ENCODE measurements at places on chromosomes 11 and 22.

- no peak for DNase-seq
Measured at GRCh38 chr22:39592081-39593065, 21.8 kb downstream of the CACNA1I start.

- DNase-seq, result no peak
Measured at GRCh38 chr22:46275455-46276122, 7.8 kb downstream of the TTC38 start.

GRCh38 chr11:79352349-79352703, 88.5 kb downstream of the TENM4 start:
- DNase-seq, result no peak

GRCh38 chr22:48369789-48370507, 1457.7 kb downstream of the BRD1 start:
- peak; percentile 44 for DNase-seq

DNA sequence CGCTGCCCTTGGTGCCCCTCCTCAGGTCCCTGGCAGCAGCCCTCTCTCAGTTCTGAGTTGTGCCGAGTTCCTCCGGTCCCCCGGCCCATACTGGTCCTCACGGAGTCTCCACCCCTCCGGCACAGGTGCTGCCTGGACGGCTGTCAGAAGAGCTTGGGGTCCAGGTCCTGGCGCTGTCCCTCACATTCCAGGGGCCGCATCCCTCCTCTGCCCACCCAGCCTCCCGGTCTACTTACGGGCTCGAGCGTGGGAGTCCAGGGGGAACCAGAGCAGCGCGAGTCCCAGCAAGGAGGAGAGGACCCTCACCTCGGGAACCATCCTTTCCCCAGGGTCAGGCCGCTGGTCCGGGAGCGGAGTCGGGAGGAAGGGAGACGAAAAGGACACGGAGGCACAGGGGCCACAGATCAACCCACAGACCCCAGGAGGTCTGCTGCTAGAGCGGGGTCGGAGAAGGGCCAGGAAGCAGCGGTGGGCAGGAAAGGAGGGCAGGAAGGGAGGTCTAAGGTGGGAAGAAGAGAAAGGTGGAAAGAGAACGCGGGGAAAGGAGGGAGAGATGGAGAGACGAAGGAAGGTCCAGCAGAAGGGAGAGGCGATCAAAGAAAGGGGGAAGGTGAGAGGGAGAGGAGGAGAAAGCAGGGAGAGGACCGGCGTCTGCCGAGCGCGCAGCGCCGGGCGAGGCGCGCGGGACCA, 510 bp downstream of the CHRDL2 start:
- DNase-seq, result no peak

- no peak for DNase-seq
Measured at GRCh38 chr11:131897956-131898355, 527.5 kb downstream of the NTM start.

- DNase-seq, result no peak
Measured at GRCh38 chr11:121967131-121967704, 148.8 kb downstream of the BLID start.

GRCh38 chr11:2199466-2200341, 28.1 kb upstream of the TH start:
- no peak for DNase-seq

DNA sequence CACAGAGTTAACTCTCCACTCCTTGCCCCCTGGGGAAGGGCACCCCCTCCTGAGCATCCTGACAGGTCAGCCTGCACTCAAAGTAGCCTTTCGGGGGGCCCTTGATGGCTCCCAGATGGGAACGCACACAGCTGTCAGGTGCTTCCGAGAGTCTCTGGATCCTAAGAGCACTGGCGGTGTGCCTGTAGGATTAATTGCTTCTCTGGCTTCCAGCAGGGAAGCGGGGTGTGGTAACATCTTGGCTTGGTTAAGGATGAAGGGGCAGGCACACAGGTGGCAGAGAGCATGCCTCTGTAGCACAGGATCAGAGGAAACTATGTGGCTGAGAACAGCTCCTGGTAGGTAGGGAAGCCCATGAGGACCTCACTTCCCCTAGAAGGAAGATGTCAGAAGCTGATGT, 199.8 kb downstream of the MIAT start:
- no peak for DNase-seq

DNA sequence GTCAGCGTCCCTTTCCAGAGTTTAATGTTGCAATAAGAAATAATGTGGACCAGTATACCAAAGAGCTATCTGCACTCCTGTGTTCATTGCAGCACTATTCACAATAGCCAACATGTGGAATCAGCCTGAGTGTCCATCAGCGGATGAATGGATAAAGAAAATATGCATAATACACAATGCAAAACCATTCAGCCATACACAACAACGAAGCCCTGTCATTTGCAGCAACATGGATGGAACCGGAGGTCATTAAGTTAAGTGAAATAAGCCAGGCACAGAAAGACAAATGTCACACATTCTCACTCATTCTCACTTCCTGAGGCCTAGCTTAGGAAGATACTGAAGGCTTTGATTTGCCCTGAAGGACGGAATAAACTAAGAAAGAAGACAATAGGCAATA, 22.1 kb downstream of the SLC5A4 start:
- no peak for DNase-seq

- no peak for DNase-seq
Measured at GRCh38 chr11:131694526-131695424, 324.4 kb downstream of the NTM start.

- no peak for DNase-seq
Measured at GRCh38 chr11:106939157-106939556, 79.1 kb downstream of the GUCY1A2 start.

DNA sequence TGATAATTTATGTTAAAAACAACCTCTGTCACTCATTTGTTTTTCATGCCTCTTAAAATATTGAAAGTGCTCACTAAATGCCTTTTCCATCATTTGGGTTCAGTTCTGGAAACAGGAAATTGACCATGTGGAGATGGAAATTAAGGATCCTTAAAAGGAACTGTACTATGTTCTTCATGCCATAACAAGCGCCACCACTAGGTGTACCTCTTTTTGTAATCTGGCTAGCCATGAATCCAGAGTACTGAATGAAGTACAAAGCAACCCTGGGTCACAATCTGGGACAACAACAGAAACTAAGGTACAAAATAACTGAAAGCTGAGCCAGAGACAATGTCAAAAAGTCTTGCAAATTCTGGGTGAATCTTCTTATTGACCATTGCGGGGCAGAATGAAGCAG, 559.1 kb downstream of the FAM181B start:
- DNase-seq, result no peak

DNA sequence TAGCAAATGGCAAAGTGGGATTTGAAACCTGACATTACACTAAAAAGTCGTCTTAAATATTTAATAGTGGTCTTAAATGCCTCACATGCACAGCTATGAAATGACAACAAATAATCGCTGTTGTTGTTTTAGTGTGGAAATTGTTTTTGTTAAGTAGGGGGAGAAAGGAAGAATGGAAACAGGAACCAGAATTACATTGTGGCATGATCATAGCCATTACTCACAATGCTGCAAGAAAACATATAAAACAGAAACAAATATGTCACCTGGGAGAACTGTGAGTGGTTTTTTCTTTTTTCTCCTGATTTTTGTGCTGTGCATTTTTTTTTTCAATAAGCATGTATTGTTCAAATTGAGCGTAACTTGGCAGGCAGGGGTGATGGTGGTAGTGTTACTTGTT, 22.9 kb downstream of the FAM76B start:
- DNase-seq, result no peak

DNA sequence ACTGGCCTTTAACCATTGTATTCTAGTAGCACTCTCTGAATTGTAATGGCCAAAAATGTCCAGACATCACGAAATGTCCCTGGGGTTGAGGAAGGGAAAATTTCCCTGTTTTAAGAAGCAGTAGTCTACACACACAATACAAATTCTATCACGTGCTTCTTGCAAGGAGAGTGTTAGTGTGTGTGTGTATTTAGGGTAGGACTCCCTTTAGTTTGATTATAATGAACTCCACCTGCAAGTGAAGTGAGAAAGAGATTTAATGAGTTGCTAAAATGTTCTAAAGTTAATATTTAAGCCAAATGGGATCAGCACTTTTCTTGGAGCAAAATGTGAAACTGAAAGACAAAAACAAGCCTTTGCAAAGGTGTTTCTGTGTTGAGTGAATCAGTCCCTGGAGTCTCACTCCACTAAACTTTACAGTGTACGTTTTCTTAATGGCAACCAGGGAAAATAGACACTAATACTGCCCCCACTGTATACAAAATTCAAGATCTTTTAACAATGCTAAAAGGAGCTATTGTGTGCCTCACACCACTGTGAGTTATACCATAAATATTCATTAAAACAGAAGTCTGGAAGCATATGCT, 590.3 kb upstream of the TENM4 start:
- DNase-seq, result no peak

- no peak for DNase-seq
Measured at GRCh38 chr11:64537876-64538275, 53.1 kb upstream of the SLC22A12 start.

DNA sequence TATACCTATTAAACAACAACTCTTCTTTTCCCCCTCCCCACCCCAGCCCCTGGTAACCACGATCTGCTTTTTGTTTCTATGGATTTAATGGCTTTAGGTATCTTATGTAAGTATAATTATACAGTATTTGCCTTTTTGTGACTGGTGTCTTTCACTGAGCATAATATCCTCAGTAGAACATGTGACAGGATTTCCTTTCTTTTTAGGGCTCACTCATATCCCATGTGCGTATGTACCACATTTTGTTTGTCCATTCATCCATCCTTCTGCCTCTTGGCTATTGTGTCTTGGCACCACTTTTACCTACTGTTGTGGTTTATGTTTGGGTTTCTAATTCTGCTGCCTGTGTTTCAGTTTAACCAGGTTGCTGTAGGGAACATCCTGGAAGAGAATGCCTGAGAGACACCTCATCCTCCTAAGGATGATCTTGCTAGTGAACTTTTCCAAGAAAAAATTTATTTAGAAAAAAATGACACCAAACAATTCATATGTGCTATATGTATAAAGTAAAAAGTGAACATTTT, 77.6 kb upstream of the SESN3 start:
- no peak for DNase-seq

DNA sequence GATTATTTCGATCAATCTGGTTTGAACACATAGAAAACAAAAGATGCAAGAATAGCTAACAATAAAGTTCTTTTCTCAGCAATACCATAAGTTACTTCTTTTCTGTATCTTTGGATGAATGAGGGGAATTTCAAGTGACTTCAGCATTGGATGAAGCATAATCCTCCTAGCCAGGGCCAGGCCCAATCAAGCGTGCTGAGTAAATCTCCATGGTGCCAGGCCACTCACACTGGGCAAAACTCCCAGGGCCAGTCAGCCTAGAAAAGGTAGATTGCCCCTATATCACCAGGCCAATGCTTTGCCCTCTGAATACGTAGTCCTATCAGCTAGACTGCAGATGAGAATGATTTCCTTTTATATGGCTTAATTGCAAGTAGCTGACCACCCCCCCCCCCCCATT, 6.0 kb downstream of the CNTF start:
- no peak for DNase-seq

DNA sequence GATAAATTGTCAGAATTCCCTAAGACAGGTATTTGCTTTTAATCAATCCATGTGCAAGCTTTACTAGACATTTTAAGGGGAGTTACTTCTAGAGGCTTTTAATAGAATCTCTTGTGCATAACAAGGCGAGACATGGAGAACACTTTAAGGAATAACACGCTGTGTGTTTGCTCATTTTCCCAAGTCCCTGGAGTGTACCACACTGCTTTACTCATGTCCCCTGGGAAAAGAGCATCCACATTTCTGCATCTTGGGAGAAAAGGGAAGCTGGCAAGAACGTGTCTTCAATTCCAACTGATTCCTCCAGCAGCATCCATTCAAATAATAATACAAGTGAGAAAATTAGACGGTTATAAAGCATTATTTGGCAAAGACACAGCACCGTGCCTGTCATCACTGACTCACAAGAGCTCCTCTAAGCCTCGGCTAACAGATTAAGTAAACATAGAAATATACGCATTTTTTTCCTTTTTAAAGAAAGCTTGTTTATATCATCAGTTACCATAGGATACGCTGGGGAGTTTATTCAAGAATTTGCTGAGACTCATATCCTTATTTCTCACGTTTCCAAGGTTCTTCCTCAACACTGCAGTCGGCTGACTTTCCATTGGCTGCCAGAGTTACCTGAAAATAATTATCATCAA, 121.5 kb downstream of the CD44 start:
- no peak for DNase-seq

DNA sequence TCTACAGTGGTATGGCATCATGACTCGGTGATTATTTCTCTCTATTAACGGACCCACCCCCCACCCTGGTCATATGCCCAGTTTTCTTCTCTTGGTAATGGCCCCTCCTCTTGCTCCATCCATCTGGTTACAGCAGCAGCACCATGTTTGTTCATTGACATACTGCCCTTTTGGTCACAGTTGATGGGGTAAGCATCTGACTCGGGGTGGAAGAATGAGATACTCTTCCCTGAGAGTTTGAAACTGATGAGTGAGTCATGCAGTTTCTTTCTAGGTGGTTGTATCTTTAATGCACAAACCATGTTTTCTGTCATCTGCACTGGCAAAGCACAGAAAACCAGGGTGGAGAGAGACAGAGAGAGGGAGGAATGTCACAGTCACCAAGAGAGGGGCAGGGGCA, 126.0 kb downstream of the SYN3 start:
- DNase-seq, result no peak

GRCh38 chr22:46104881-46105493, 45.3 kb upstream of the PPARA start:
- no peak for DNase-seq

DNA sequence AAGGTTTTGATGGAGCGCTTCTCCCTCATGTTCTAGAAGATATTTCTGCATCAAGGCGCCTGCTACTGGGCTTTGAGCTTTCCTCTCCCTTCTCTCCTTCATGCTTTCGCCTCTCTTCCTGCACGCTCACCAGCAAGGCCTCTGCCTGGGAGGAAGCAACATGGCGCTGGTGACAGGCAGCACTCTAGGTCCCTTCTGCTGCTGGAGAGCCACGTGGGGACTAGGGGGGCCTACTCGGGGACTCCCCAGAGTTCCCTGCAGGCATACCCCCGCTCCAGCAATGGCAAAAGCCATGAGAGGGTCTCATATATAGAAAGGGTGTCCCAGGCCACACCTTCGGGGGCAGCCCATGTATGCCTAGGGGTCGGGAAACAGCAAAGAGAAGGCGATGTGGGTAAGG, 49.7 kb downstream of the GRIK4 start:
- no peak for DNase-seq

DNA sequence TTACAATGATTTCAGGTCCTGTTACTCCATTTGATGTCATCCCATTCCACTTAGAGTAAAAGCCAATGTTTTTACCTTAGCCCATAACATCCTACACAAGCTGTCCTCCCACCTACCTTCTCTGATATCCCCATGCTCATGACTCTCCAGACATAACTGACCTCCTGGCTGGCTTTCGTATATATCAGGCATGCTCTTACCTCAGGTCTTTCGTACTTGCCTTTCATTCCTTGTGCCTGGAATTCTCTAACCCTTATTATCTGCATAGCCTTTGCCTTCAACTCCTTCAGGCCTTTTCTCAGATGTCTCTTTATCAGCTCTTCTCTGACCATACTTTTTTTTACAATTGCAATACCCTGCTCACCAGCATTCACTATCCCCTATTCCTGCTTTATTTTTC, 10.3 kb upstream of the CYB5R2 start:
- DNase-seq, result no peak
